ENCODE measurements at places on chromosomes 12 and 14. TPM values are rescaled to one million over a fixed set of nuclear protein-coding genes. Genes with fewer than 3 reads are reported as not detected.

CACNA1C gene
- 0.11 TPM for total RNA-seq

RD3L gene
- not detected for total RNA-seq

DNA sequence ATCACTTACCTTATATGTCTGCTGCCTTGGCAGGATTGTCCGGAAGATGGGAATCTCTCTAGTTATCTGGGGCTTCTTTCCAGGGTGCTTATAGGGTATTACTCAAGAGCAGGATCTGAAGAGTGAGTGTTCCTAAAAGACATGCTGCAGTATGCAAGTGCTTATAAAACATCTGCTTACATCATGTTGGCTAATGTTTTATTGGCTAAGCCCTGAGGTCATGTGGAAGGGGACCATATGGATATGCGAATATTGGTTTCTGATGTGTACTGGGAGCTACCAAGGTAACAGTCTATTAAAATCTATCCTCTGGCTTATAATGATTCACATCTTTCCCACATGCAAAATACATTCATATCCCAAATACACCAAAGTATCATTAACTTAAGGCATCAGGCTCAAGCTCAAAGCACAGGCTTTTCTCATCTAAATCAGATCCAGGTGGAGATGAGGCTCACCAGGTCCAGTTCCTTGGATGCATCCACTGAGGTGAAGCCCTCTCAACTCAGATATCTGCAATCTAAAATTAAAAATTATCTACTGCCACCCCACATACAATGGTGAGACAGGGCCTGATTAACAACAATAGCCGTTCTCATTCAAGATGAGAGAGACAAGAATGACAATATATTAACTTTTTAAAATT lies 29.8 kb downstream of the LRRIQ1 start:
- DNase-seq, result no peak

- no peak for DNase-seq
These were observed 27.1 kb downstream of the CCDC92 start for GRCh38 chr12:123945287-123946151.

- DNase-seq, result peak; percentile 89
These were observed 32.1 kb downstream of the DMAC2L start for GRCh38 chr14:50344116-50344775.

DNA sequence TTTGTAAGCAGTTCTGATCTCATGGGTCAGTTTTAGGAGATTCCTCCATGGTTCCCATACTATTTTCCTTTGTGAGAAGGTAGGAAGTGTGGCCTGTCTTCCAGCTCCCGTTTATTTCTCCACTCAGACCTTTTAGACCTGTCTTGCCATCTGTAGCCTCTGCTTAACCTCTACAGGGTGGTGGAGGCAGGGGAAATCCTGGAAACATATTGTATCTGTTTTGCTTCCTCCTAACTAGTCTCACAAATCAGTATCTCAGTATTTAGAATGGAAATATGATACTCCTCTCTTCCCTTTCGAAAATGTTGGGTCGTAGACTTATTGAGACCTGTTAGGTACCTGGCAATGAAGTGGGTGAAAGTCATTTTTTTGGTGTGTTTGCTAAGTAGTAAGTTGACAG lies 399.4 kb upstream of the RGS6 start:
- DNase-seq, result no peak

- no peak for DNase-seq
These were observed 63.7 kb upstream of the RASSF8 start for GRCh38 chr12:25894759-25895158.

ZNF385A gene
- total RNA-seq, result 0.73 TPM

ISCU gene
- 67.3 TPM for total RNA-seq

CLEC4C gene
- total RNA-seq, result not detected

DNA sequence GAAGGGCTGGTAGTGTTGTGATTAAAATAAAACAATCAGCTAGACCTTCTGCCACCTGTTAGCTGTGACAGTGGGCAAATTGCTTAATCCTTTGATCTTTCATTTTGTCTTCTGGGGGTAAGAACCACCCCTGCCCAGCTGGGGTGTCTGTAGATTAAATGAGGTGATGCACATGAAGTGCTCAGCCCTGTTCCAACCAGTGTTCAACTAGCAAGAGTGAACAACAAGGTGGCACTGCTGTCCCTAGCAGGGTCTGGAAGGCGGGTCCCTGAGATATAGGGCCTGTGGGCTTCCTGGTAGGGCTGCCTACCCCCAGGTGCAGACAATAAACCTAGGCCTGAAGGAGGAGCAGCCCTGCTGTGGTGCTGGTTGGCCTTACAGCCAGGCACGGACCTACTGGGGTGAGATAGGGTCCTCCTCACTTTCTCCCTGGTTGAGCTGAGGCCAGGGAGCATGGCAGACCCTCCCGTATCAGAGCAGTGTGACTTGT lies 60.6 kb downstream of the ARL6IP4 start:
- DNase-seq, result no peak

GRCh38 chr12:65858831-65859230 lies 34.5 kb downstream of the HMGA2 start:
- no peak for DNase-seq

DNA sequence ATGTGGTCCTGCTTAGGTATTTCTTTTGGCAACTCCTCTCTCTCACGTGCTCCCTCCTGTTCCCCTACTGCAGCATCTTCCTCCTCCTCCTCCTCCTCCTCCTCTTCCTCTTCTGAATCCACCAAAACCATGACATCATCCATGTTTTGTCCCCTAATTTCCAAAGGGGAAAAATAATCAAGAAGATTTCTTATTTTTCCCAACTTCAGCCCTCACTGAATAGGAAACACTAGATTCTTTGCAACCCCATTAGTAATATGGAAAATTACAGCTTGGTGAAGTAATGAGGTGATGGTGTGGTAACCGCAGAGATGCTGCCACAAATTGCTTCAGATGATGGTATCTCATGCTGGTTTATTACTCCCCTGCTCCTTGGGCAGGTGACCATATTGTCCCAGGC lies 7.5 kb upstream of the WSB2 start:
- DNase-seq, result no peak

DNA sequence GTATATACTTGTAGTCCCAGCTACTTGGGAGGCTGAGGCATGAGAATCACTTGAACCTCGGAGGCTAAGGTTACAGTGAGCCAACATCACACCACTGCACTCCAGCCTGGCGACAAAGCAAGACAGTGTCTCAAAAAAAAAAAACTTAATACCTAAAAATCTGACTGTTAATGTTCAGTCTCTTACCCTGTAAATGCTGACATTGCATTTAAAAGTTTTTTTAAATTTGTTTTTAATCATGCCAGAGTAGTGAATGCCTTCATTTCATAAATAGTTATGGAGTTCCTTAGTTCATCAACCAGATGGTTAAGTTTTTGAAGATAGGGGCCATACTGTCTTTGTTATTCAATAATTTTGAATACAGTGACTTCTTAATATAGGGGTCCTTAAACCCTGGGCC lies 21.2 kb downstream of the CAND1 start:
- DNase-seq, result no peak

- no peak for DNase-seq
These were observed 94.3 kb downstream of the PELI2 start for GRCh38 chr14:56212521-56212920.

SLC7A8 gene
- 1.6 TPM for total RNA-seq

- DNase-seq, result no peak
These were observed 264.6 kb downstream of the ADGRD1 start for GRCh38 chr12:131218026-131218922.

TCTN2 gene
- 4.4 TPM for total RNA-seq

KRT75 gene
- total RNA-seq, result not detected

- peak; percentile 93 for DNase-seq
These were observed 3.1 kb downstream of the CCND2 start for GRCh38 chr12:4276524-4277204.

GRCh38 chr14:24456980-24457379 lies 14.4 kb upstream of the SDR39U1 start:
- peak; percentile 16 for DNase-seq

- no peak for DNase-seq
These were observed 60.9 kb upstream of the TMEM263 start for GRCh38 chr12:106894774-106895173.

PLD4 gene
- not detected for total RNA-seq
